Endodermal cell (in vitro differentiated cells): ENCODE measurements at places on chromosomes 5 and 9.

DNA sequence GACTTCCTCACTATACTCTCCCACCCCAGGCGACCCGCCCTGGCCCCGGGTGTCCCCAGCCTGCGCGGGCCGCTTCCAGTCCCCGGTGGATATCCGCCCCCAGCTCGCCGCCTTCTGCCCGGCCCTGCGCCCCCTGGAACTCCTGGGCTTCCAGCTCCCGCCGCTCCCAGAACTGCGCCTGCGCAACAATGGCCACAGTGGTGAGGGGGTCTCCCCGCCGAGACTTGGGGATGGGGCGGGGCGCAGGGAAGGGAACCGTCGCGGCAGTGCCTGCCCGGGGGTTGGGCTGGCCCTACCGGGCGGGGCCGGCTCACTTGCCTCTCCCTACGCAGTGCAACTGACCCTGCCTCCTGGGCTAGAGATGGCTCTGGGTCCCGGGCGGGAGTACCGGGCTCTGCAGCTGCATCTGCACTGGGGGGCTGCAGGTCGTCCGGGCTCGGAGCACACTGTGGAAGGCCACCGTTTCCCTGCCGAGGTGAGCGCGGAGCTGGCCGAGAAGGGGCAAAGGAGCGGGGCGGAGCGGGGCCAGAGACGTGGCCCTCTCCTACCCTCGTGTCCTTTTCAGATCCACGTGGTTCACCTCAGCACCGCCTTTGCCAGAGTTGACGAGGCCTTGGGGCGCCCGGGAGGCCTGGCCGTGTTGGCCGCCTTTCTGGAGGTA lies 2.1 kb downstream of the CA9 start:
- H3K27ac ChIP-seq: no peak overlapping the region
- peaks cover 18% of the 10 kb centered on the region for H3K27me3 ChIP-seq
- peak; percentile 95 for DNase-seq
- peaks cover 5% of the 10 kb centered on the region for H3K4me1 ChIP-seq

DNA sequence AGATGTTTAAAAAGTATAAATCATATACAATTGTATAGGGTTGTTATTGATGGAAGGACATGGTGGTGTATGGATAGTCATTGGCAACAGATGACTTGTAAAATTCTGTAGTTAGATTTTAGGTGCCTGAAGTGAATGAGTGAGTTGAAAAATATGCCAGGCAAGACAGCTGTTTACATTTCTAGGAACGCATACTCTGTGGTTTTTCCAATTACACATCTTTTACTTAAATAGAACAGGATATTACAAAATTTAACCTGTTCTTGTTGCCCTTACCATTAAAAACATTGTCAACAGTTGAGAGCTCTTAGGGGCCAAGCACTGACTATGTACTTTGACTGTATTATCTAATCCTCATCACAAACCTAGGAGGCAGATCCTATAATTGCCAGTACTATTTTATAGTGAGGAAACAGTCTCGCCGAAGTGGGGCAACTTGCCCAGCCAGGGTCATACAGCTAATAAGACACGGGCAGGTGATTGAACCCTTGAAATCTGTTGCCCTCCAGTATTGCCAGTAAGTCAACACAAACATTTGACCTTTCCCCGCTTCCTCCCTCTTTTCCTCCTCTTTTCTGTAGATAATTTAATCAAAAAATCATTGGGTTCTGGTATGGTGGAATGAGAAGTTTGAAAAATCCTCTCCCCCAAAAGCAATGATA lies 88.6 kb downstream of the MACROH2A1 start:
- no peak overlapping the region for H3K4me3 ChIP-seq
- no peak overlapping the region for H3K27ac ChIP-seq
- no peak for DNase-seq
- H3K4me1 ChIP-seq: peaks cover 27% of the 10 kb centered on the region

GRCh38 chr9:36165826-36166167 lies 3.4 kb upstream of the CCIN start:
- no peak overlapping the region for H3K27ac ChIP-seq
- no peak overlapping the region for H3K4me3 ChIP-seq
- no peaks in the 10 kb centered on the region for H3K27me3 ChIP-seq
- H3K36me3 ChIP-seq: no peaks in the 10 kb centered on the region
- no peak for DNase-seq

DNA sequence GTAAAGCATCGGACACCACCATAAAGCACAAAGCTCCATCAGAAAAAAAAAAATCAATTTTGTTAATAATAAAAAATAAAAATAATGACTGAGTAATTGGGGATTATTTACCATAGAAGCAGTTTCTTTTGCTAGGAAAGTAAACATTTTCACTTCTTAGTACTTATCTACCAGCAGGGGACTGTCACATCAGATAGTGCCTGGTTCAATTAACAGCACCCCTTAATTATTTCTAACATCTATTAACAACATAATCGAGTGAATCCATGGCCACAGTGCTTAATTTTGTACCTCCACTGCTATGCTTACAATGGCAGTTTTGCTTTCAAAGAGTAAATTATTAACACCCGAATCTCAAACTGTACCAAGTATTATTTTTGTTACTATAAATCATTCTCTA lies 221.7 kb downstream of the SMARCA2 start:
- peaks cover 8% of the 10 kb centered on the region for H3K36me3 ChIP-seq
- no peak overlapping the region for H3K4me3 ChIP-seq
- no peaks in the 10 kb centered on the region for H3K27me3 ChIP-seq

GRCh38 chr5:127046343-127047072 lies 16.1 kb upstream of the MARCHF3 start:
- DNase-seq: no peak
- peaks cover 39% of the 10 kb centered on the region for H3K27me3 ChIP-seq
- H3K4me3 ChIP-seq: no peak overlapping the region
- peaks cover 13% of the 10 kb centered on the region for H3K4me1 ChIP-seq
- H3K27ac ChIP-seq: no peak overlapping the region

DNA sequence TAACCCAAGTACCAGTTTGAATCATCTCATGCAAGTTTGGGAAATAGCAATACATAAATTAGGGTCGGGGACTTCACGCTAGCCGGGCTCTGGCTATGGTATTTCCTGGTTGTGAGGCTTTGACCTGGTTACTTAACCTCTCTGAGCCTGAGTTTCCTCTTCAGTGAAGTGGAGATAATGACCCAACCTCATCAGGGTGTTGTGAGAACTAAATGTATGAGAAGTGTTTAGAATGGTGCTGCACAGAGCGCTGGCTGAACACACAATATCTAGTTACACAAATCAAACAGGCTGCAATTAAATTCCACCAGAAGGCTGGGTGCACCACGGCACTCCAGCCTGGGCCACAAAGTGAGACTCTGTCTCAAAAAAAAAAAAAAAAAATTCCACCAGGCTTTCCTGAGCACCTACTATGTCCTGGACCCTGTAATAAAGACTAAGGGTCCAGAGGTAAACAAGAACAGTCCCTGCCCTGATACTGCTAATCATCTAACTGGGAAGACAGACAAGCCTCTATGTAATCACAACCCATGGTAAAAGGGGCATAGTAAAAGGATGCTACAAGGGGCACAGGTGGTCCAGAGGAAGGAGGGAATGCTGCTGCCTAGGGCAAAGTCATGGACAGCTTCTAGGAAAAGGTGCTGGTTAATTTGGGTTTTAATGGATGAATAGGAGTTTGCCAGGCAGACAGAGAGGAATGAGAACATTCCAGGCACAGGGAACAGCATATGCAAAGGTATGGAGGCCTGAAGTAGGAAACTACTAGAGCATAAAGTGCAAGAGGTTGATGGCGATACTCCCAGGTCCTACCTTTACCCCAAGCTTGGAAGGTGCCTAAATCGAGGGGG lies 27.7 kb downstream of the DUSP1 start:
- DNase-seq: no peak
- H3K4me3 ChIP-seq: no peak overlapping the region
- no peaks in the 10 kb centered on the region for H3K36me3 ChIP-seq
- H3K4me1 ChIP-seq: no peaks in the 10 kb centered on the region
- H3K27me3 ChIP-seq: no peaks in the 10 kb centered on the region

GRCh38 chr9:18786911-18787650 lies 245.9 kb downstream of the SAXO1 start:
- H3K4me1 ChIP-seq: no peaks in the 10 kb centered on the region
- H3K4me3 ChIP-seq: no peak overlapping the region

DNA sequence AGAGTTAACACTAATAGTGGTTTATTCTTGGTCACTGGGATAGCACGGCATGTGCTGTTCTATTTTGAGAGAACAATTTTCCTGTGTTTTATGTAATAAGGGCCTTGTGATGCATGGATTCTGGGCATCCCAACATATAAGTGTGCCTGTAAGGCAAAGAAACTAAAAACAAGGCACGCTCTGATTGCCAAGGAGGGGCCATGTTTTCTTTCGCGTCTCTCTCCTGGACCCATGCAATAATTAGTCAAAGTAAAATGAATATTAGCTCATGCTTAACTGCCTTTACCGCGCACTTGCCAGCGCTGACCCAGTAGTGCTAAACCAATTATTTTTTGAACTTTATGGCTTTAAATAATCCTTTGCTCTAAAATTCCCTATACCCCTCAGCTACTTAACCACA lies 140.9 kb downstream of the PSAT1 start:
- H3K4me1 ChIP-seq: peaks cover 15% of the 10 kb centered on the region
- no peak for DNase-seq
- no peak overlapping the region for H3K27ac ChIP-seq
- H3K4me3 ChIP-seq: no peak overlapping the region
- no peaks in the 10 kb centered on the region for H3K27me3 ChIP-seq
